ENCODE measurements at places on chromosomes 1 and 21. TPM values are rescaled to one million over a fixed set of nuclear protein-coding genes. Genes with fewer than 3 reads are reported as not detected.

DNA sequence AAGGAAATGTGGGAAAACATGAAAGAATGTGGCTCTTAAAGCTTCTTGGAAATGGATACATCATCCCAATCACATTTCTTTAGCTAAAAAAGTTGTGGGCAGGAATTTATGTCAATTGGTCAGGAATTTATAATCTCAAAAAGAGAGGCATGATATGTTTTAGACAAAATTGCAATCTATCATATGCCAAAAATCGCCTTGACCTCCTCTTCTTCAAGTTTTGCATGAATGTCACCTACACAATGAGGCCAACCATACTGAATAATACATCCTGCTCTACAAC lies 42.4 kb downstream of the ATP6V1G3 start:
- DNase-seq, result no peak

FTCD gene
- 49.3 TPM for total RNA-seq

- no peak for DNase-seq
Measured at GRCh38 chr1:18145851-18146618, 38.4 kb downstream of the IGSF21 start.

- DNase-seq, result peak; percentile 7
Measured at GRCh38 chr1:30586671-30587070, 136.7 kb downstream of the MATN1 start.

DNA sequence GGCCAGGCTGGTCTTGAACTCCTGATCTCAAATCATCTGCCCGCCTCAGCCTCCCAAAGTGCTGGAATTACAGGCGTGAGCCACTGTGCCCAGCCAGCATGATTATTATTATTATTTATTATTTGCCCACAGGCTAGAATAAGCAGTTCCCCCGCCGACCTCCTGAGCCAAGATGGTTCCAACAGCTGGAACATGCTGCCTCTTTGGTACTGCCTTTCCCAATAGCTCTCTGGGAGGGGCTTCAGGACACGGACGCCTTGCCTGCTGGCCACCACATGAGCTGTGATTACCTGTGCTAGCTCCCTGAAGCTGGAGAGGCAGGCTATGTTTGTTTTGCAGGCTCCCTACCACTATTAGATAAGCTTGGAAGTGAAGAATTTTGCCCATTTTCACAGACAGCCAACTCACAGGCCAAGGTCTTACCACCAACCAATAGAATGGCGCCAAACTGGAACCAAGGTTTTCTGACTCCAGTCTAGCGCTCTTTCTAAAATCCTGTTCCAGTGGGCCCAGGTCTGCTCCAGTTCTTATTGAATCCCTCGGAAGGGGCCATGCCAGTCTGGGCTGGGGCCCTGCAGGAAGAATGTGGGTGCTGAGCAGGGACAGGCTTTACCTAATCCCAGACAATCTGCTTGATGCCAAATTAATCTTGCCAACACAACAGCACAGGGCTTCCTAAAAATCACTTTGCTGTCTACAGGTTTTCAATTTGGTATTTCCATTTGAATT lies 2.1 kb upstream of the GPR61 start:
- no peak for DNase-seq

DNA sequence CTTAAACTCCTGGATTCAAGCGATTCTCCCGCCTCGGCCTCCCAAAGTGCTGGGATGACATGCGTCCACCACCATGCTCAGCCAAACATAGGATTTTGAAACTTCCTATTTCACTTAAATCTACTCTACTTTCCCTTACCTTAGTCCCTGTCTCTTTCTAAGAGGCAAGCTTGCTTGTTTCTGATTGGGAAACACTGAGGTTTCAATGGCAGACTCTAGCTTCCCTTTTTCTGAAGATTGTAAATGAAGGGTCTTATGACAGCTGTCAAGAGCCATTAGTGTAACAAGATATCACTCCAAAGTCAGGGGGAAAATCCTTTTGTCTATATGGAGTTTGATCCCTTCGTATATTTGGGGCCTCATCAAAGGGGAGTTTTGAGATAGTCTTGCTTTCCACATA lies 23.5 kb upstream of the LMO4 start:
- DNase-seq, result no peak

DNA sequence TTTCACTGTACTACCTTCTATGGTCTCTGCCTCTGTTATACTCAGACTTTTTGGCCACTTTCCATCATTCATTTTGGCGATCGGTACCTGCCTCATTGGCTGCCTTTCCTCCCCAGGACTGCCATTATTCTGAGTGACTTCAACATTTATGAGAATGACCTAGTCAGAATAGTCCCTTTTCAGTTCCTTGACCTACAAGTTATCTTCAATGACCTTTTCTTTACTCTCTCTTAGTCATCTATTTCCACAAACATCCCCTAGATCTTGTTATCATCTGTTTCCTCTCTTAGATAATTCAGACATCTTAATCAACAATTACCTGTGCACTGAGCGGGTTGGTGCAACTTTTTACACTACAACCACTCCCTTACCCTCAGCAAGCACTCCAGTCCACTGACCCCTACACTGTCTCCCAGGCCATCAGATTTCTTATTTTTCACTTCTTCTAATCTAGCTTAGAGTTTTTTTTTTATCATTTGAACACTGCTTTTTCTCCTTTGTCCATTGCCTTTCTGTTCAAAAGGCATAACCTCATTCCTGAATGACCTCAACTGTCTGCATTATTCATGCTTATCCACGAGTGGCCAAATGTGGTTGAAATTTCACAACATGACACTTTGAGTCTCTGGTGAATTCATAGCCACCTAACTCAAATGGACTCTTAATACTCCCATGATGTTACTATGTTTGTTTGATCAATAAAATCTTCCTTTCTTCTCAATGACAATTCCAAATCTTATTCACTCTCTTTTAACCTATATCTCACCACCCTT lies 112.7 kb downstream of the HMCN1 start:
- no peak for DNase-seq

DNA sequence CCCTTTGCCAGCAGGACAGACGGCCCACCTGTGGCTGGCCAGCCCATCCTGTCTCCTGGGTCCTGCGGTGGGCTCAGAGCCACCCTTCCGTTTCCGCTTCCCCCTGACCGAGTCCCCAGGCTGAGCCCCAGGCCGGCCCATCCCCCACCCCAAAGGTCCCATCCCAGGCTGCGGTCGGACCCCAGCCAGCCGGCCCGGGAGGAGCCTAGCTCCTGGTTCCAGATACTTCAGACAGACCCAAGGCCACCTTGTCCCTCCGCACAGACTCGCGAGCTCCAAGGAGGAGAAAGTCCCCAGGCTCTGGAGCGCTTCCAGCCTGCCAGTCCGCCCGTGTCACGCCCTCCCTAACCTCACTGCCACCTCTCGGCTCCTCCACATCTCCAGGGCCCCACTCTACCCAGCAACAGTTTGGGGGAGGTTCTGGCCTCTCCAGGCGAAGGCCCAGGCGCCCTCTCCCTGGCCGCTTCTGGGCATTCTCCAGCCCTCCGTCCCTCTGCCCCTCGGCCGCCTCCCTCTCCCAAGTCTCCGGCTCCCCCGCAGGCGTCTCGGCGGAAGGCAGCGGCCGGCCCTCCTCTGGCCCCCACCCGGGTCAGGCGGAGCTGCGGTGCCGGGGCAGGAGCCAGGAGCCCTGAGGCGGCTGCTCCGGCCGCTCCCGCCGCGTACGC lies 835 bp downstream of the LRRN2 start:
- peak; percentile 20 for DNase-seq

- DNase-seq, result no peak
Measured at GRCh38 chr21:10521091-10521598, at the start of gene TPTE. TSS of gene TPTE (plus strand) at chr21:10521583. CDS start at chr21:10538724, 17,141 bp downstream.

GRCh38 chr1:167913895-167914496 lies at the start of gene ADCY10:
TSS of gene ADCY10 (minus strand) at chr1:167914134. CDS start at chr1:167905140, 8,994 bp downstream.
- DNase-seq, result no peak

DNA sequence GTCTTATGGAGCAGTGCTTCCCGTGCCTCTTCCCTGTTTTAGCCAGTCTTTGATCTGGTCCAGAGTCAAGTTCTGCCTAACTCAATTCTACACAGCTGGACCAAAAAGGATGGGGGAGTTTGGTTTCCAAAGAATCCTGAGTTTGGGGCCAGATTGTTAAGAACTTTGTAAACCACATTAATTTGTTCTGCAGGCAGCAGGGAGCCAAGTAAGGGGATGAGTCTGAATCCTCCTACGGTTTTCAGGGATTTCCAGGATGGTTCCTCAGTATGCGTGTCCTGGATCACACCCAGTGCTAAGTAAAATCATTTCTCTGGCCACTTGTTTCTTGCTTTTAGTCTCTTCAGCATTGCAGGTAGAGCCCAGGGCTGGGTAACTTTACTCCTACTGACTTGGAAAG lies 26.1 kb upstream of the GJA5 start:
- DNase-seq, result no peak

- no peak for DNase-seq
Measured at GRCh38 chr1:1876335-1876930, 14.5 kb downstream of the GNB1 start.

CD101 gene
- 3.3 TPM for total RNA-seq

TSSK3 gene
- total RNA-seq, result 3.9 TPM

GRCh38 chr1:117732065-117732797 lies 126.4 kb downstream of the TENT5C start:
- DNase-seq, result no peak

- no peak for DNase-seq
Measured at GRCh38 chr1:36528361-36529349, 45.9 kb upstream of the CSF3R start.

TIE1 gene
- 1.2 TPM for total RNA-seq

DNA sequence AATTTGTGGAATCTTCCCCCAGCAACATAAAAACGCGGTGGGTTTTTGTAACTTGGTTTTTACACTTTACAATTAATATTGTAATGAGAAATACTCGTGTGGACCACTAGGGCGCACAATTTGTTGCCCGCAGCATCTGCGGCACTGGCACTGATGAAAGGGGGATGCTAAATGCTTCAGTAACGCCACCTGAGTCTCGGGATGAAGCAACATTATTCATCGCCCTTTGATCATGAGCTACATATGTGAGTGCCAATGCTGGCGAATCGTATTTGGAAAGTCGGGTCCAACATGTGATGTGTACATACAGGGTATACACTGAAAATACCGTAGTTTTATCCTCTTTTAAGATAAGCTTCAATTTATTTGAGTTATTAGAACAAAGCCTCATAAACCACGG lies 34.2 kb upstream of the COX20 start:
- DNase-seq, result no peak

DNA sequence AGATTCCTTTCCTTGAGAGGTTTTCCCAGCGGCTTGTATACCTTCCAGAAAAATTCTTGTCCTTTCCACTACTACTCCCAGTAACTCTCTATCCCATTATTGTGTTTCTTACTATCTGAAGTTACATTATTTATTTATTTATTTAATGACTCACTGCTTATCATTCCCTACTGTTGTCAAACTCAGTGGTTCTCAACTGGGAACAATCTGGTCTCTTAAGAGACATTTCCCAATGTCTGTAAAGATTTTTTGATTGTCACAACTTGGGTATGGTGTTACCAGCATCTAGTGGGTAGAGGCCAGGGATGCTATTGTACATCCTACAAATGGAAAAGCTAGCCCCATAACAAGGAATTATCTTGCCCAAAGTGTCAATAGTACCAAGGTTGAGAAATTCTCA lies 771.5 kb upstream of the ADGRL2 start:
- DNase-seq, result no peak

DNA sequence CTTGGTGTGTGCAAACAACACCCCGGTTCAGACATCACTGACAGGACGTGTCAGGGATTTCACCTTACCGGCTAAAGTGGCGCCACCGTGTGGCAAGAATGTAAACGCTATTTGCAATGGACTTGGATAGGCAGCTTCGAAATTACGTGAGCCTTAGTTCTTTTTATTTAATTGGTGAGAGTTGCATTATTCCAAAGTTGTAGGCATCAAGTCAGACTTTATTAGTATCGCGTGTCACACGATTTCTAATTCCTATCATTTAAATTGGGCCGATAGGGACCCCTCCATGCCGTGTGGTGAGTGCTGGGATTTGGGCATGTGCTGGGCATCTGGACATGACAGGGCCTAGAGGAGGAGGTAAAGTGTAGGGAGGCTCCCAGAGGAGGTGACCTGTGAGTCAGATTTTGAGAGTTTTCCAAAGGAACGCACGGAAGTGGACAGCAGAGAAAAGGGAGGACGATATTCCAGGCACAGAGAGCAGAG lies 14.5 kb upstream of the CPT2 start:
- DNase-seq, result peak; percentile 71

AMY1B gene
- not detected for total RNA-seq

RBBP5 gene
- 19.6 TPM for total RNA-seq

DNA sequence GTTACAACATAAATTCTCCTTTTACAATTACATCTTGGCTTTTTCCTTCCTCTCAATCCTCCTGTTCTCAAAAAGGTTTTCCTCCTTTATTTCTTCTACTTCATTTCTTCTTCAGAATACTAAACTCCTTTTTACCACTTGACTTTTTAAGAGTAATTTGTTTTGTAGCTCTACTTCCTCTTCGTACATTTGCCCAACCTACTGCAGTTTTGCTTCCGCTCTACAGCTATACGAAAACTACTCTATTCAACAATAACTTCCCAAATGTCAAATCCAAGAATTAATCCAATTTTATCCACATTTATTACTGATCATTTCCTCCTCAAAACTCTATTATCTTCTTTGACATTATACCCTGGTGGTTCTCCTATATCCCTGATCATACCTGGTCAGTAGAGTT lies 3.4 kb downstream of the GDAP2 start:
- no peak for DNase-seq

- DNase-seq, result no peak
Measured at GRCh38 chr1:10431070-10431730, 967 bp downstream of the CENPS start.

PAQR6 gene
- total RNA-seq, result 21.5 TPM

DNA sequence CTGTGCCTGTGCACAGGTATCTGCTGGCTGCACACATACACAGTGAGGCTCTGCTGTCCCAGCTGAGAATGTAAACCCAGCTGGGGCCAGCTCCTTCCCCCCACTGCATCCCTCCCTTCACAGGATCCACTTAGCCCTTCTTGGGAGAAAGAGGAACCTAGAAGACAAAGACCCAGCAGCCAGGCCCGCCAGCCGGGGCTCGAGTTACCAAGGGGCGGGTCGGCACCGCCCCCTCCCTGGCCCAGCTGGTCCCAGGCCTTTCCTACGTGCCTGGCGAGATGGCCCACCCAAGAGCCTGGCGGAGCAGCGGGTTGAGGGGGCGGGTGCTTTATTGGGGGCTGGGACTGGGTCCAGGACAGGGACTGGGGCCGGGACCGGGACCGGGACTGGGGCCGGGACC lies 2.1 kb downstream of the SH3BGRL3 start:
- no peak for DNase-seq

LCE6A gene
- total RNA-seq, result not detected

Measured in progenitor cell of endocrine pancreas (in vitro differentiated cells).